ENCODE measurements at places on chromosomes 5 and 9.

GRCh38 chr5:176190886-176191755 is 47.1 kb upstream of the SIMC1 start:
- DNase-seq = no peak

DNA sequence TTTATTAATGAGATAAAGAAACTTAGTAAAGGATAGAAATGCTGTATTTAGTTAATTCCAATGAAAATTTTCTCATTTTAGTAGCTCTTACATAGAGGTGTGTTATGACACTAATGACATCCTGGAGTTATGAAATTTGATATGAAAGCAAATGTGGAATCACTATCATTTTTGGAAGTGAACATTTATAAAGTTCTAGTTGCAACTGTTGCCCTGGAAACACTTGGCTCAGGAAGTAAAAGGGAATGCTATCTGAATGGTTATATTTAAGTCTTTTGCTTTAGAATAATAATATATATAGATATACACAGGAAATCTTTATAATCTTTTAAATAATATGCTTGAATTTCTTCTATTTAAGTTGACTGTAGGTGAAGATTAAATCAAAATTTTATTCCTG is 16.7 kb downstream of the ADAMTS19 start:
- DNase-seq = no peak

DNA sequence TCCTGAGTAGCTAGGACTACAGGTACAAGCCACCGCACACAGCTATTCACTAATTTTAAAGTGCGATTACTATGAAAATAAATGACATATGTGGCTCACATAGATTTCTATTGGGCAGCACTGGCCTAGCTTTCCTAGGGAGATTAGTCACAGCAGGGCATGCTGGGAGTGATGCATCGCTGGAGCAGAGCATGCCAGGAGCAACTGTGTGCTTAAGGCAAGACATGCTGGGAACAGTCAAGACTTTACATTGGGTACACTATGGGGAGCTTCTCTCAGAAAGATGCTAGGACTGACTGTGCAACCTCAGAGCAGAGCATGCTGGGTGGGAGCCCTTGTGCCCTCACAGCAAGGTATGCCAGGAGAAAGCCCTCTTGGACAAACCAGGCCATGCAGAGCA is 9.3 kb downstream of the ST6GALNAC6 start:
- no peak for DNase-seq

DNA sequence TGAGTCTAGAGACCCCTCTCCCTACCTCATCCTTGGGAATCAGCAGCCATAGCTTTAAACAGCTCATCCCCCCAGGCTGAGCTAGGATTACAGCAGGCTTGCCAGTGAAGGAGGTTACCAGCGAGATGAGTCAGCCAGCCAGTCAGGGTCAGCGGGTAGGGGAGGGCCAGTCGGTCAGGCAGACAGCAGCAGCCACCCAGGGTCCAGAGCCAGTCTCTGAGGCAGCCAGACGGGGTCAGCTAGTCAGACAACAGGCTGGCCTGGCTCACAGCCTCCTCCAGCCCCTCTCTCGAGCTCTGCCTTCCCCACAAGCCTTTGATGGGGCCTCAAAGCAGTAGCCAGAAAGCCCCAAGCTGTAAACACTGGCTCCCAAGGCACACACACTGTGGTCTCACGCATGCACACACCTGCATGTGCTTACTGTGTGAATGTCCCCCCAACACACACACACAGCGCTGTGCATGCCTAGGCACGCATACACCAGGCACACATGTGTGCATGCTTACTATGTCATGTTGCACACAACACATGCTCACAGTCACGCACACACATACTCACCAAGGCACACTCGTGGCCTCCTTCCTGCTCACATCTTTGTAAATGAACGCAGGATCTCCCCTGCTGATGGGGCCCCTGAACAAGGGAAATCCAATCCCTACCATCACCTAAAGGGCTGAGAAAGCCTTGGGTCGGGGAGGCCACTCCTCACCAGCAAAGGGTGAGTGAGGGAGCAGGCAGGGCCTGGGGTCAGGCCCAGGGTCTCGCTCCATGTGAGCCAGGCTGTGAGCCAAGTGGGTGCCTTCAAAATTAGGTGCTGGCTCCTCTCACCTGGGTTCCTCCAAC is 28.2 kb upstream of the CPLX2 start:
- no peak for DNase-seq

GRCh38 chr9:94919376-94920098 is 193.0 kb downstream of the AOPEP start:
- DNase-seq = no peak

DNA sequence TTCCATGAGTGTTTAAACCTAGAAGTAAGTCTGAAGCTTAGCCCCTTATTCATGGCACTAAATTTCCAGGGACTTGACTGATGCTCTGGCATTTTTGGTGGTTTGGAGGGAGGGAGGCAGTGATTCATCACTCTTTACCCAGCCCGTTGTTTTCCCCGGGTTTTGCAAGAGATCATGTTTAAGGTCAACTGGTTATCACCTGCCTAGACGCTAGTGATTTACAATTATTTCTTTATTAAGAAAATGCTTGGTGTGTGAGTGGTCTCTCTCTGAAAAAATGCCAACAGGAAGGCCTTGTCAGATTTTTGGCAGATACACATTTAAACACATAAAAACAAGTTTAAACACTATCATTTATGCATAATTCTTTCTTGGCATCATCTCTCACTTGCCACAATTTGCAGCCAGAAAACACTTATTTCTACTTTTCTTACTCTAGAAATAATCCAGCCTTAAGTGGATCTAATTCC is 737.9 kb upstream of the ZNF608 start:
- no peak for DNase-seq

- no peak for DNase-seq
Observed at GRCh38 chr5:573206-573605, 38.9 kb upstream of the CEP72 start.

GRCh38 chr5:170475294-170476000 is 28.4 kb upstream of the KCNIP1 start:
- DNase-seq = no peak

GRCh38 chr5:23027331-23027730 is 174.2 kb upstream of the CDH12 start:
- DNase-seq = no peak

DNA sequence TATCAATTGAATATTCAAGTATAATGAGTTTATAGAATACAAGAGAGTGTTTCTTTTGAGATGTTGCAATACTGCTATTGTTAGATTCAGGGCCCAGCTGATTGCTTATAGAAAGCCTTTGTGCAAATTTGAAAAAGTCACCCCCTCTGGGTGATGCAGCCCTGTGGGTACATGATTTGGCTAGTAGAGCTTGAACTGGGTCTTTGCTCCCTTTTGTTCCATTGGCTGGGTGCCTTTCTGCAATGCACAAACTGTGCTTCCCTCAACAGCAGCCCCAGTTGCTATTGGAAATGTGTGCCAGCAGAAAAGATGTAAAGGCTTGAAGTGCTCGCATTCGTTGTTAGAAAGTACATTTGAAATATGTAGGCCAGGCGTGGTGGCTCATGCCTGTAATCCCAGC is 61.8 kb upstream of the CEMIP2 start:
- no peak for DNase-seq

All from esophagus squamous epithelium (tissue), 5 donors.